ENCODE measurements at places on chromosomes 11 and 22.

DNA sequence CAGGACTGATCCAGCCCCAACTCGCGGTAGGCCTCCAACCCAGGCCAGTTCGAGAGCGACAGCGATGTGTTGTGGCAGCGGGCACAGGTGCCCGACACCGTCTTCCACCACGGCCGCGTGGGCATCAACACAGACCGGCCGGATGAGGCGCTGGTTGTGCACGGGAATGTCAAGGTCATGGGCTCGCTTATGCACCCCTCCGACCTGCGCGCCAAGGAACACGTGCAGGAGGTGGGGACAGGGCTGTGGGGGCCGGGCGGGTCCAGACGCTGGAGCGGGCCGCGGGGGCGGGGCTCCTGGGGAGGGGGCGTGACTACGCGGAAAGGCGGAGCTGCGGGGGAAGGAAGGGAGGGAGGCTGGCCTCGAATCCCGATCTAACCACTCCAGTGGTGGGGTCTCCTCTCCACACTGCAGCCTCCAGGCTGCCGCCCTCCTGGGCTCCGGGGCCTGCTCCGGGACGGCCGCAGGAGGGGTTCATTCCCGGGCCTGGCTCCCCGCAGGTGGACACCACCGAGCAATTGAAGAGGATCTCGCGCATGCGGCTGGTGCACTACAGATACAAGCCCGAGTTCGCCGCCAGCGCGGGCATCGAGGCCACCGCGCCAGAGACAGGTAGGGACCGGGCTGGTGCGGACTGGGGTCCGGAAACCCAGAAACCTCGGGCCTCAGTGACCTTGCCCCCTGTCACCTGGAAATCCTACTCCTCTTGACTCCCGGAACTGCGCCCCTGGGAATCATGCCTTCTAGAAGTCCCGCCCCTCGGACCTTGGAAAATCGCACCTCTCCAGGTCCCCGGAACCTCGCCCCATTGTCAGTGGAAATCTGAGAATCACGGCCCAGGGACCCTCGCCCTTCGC lies 14.9 kb downstream of the TMEM258 start:
- no peak for DNase-seq

DNA sequence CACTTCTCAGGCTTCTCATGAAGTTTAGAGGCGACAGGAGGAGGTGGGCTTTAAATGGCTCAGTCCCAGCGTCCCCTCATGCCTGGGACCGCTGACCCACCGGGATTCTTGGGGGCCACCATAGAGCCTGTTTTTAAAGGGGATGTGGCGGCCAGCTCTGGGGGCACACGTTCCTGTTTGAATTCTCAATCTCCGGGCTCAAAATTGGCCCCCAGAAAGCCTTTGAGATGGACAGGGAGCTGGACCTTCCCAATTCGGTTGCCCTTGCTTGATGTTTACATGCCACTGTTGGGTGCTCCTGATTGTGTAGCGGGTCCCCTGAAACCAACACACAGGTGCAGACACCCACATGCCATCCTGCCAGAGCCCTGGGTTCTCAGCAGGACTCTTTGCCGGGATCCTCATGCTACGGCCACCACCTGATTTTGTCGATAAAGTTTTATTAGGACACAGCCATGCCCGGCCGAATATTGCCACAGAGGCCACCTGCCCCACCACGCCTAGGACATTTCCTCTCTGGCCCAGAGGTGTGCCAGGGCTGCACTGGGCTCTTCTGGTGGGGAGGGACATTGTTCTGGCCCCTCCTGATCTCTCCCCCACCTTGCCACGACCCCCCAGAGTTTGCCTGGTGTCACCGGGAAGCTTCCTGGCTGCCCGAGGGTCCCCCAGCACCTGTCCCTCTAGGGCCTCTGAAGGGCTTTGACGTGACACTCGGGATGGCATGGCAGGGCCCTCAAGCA lies 71.6 kb downstream of the KCNQ1 start:
- DNase-seq, result no peak

DNA sequence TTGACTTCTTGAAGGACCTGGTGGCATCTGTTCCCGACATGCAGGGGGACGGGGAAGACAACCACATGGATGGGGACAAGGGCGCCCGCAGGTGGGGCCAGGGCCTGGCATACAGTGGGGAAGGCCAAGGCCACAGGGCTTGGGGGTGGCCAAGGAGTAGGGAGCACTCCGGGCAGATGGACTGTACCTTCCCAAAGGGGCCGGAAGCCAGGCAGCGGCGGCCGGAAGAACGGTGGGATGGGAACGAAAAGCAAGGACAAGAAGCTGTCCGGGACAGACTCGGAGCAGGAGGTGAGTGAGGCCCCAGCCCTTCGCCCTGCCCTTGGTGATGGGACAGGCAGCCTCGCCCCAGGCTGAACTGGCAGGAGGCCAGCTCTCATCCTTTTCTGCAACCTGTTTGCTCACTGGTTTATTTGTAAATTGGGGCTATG lies 1.2 kb downstream of the DRAP1 start:
- no peak for DNase-seq

DNA sequence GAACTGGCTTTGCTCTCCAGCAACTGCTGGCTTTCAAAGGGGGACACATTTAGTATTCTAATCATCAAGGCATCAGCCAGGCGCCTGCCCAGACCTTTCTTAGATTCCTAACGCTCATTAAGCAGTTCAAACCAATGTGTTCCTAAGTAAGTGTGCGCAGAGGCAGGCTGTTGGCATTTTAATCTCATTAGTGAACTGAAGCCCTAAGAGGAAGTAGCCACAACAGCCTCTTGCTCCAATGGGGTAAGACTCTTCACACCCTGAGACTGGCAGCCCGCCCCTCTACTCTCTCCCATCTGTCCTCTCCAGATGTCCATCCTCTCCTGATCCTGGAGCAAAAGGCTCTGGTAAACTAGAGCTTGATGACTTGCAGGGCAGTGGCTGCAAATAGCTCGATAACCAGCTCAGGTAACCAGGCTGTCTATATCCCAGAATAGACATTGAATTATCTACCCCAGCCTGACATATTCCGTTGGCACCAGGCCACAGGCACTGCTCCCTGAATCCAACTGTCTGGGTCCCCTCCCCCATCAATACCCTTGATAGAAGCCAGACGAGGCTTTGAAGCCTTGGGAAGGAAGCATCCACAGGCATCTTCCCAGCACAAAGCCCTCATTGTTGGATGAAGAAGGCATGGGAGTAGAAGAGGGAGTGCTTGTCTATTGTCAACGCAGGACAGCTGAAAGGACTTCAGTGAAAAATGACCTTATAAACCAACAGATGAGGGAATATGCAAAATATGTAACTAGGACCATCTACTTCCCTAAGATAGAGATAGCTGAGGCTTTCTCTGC lies 321.1 kb downstream of the TENM4 start:
- no peak for DNase-seq

All from pulmonary artery endothelial cell (primary cell).